Osteoblast (primary cell): ENCODE measurements at places on chromosomes 13 and 19. TPM values are rescaled to one million over a fixed set of nuclear protein-coding genes. Genes with fewer than 3 reads are reported as not detected.

Gene FGF21
- total RNA-seq, result not detected in 2 replicates

Gene KL
- total RNA-seq, result under 0.01 TPM in 1 of 2 replicates, not detected in the other

Gene ZNF560
- 0.29 and 0.36 TPM in 2 replicates for total RNA-seq

Gene EMP3
- 185 and 216 TPM in 2 replicates for total RNA-seq

Gene BRME1
- total RNA-seq, result 0.59 and 0.72 TPM in 2 replicates

Gene SIGLEC8
- not detected in 2 replicates for total RNA-seq
